ENCODE measurements at places on chromosomes 13 and 19.
A peak's percentile ranks its signal among the peaks of the same experiment; 100 is the strongest.

DNA sequence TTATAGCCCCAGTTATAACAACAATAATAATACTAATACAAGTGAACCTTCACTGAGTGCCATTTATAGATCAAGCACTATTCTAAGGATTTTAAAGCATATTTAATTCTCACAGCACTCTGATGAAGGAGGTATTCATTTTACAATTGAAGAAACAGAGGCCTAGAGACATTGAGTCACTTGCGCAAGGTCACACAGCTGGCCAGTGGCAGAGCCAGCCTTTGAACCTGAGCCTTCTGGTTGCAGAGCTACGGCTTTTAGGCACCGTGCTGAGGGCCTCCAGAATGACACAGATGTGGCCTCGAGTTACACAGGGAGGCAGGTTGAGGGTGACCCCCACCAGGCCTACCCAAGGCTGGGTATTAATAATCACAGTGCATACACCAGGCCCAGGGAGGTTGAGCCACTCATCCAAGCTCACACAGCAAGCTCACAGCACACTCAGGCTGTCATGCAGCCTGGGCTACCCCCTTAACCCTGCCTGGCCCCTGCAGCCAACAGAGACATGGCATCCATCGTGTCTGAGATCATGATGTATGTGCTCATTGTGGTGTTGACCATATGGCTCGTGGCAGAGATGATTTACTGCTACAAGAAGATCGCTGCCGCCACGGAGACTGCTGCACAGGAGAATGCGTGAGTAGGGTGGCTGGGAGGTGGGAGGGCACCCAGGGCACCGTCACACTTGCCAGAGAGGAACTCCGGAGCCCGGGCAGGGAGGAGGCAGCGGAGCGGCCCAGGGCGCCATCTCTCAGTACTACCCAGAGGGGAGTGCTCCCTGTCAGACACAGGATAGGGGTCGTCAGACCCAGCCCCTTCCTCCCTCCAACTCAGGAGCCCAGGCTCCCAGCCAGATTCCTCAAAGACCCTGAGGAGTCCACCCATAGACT, 2.7 kb upstream of the HPN start:
- peak; percentile 85 for DNase-seq

GRCh38 chr13:111415246-111415645, 94.8 kb downstream of the TEX29 start:
- DNase-seq = no peak

- DNase-seq = no peak
Measured at GRCh38 chr13:48590141-48590901, 57.4 kb upstream of the RCBTB2 start.

DNA sequence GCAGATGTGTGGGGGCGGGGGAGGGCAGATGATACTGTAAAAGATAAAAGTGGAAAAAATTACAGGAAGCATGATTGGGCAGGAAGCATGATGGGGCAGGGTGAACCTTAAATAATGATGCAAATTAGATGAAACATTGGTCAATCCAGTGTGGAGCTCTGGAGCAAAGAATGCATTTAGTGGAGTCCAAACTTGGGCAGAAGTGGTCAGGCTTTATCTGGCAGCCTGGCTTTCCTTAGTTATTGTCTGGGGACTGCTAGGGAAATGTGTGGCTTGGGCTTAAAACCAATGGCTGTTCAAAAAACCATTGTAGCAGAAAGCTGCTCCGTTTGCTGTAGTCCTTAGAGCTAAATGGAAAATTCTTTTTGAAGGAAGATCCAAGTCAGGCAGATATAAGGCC, 1077.3 kb upstream of the MIR17HG start:
- DNase-seq = no peak

All from hematopoietic multipotent progenitor cell (in vitro differentiated cells).